Neural crest cell (in vitro differentiated cells): ENCODE measurements at places on chromosomes 1 and 21. TPM values are rescaled to one million over a fixed set of nuclear protein-coding genes. Genes with fewer than 3 reads are reported as not detected.

GRCh38 chr1:17893891-17894631, 138.9 kb downstream of the ACTL8 start:
- H3K36me3 ChIP-seq = no peaks in the 10 kb centered on the region
- no peak overlapping the region for H3K4me3 ChIP-seq
- no peaks in the 10 kb centered on the region for H3K4me1 ChIP-seq
- peaks cover 87% of the 10 kb centered on the region for H3K27me3 ChIP-seq
- H3K27ac ChIP-seq = no peak overlapping the region

SNX27 gene
- total RNA-seq = 48.3 and 53.6 TPM in 2 replicates

GRCh38 chr1:34844252-34844634, 15.3 kb downstream of the SMIM12 start:
- DNase-seq = peak; percentile 61
- H3K36me3 ChIP-seq = peaks cover 8% of the 10 kb centered on the region
- H3K27me3 ChIP-seq = no peaks in the 10 kb centered on the region
- peak overlapping the region; percentile 76 for H3K4me3 ChIP-seq

GRCh38 chr1:155073377-155074242, 5.0 kb upstream of the EFNA3 start:
- H3K36me3 ChIP-seq = no peaks in the 10 kb centered on the region
- H3K27me3 ChIP-seq = peaks cover 43% of the 10 kb centered on the region
- peaks cover 28% of the 10 kb centered on the region for H3K4me1 ChIP-seq
- no peak for DNase-seq

GRCh38 chr1:32701421-32701911, 1.1 kb downstream of the SYNC start:
- peak overlapping the region; percentile 76 for H3K4me3 ChIP-seq
- no peaks in the 10 kb centered on the region for H3K36me3 ChIP-seq
- peaks cover 38% of the 10 kb centered on the region for H3K27me3 ChIP-seq
- DNase-seq = no peak

NFASC gene
- 11.1 and 12.9 TPM in 2 replicates for total RNA-seq

DNA sequence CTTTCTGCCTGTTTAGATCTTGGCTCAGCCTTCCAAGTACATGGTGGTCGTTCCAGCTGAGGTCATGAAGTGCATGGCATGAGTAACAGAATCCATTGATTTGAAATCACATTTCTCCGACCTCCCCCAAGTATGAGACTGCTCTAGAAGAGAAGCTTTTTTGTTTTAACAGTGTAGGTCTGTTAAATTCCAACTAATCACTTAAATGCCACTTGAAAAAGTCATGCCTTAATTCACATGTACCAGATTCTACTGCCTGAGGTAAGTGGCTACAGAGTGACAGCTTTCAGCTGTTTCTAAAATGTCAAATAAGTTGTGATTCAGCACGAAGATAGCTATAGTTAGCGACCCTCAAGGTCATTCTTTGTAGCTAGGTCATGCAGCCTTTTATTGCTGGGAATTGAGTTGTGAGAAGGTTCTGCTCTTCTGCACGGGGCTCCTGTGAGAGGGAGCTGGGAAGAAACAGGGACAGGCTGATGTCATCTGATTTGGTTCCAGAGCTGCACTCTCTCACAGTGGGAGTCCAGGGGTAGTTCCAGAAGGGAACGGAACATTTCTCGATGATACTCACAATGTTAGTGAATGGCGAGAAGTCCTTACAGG, 112.7 kb downstream of the VPS13D start:
- H3K36me3 ChIP-seq = peaks cover 27% of the 10 kb centered on the region
- H3K4me3 ChIP-seq = no peak overlapping the region
- DNase-seq = no peak
- peak overlapping the region; percentile 52 for H3K27ac ChIP-seq

NBPF3 gene
- 18.5 and 19.2 TPM in 2 replicates for total RNA-seq

NUF2 gene
- total RNA-seq = 45.9 and 48.4 TPM in 2 replicates

LINGO4 gene
- total RNA-seq = not detected in 2 replicates

DNA sequence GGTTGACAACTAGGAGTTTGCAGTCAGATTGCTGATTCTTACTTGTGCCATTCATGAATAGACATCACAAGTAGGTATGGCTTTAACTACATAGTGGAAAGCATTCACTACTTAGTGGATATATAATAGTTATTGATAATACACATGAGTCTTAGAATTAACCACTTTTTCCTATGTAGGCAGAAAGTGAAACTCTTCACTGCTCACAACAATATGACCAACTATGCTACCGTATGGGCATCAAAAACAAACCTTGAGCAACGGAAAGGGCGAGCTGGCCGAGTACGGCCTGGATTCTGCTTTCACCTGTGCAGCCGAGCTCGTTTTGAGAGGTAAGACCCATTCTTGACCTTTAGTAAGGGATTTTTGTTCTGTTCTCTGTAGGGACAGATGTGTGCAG, 38.7 kb downstream of the DHX9 start:
- no peak overlapping the region for H3K27ac ChIP-seq
- no peak overlapping the region for H3K4me3 ChIP-seq
- no peak for DNase-seq
- no peaks in the 10 kb centered on the region for H3K4me1 ChIP-seq
- H3K27me3 ChIP-seq = no peaks in the 10 kb centered on the region

GRCh38 chr1:224767031-224767430, 150.9 kb downstream of the CNIH3 start:
- no peaks in the 10 kb centered on the region for H3K36me3 ChIP-seq
- no peak overlapping the region for H3K27ac ChIP-seq

GRCh38 chr1:39671433-39671792, 494 bp downstream of the NT5C1A start:
- peaks cover 68% of the 10 kb centered on the region for H3K27me3 ChIP-seq
- peak overlapping the region; percentile 15 for H3K4me3 ChIP-seq
- H3K27ac ChIP-seq = no peak overlapping the region
- no peak for DNase-seq
- peaks cover 1% of the 10 kb centered on the region for H3K4me1 ChIP-seq

DNA sequence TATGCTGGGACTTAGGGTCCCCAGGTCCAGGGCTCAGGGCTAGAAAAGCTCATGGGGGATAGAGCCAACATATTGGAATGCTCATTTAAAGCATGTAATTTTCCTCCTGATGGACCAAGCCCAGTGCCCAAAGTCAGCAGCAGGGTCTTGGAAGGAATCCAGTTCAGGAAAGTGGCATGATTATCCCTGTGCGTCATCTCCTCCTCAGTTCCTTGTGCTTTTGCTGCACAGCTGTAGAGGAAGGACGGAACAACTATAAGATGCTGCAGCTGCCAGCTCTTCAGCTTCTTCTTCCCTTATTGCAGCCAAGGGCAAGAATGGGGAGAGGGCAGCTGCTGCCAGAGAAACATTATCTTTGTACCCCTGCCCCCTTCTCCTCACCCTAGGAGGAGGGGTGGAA, 58.4 kb downstream of the OVGP1 start:
- peaks cover 35% of the 10 kb centered on the region for H3K27me3 ChIP-seq
- H3K36me3 ChIP-seq = no peaks in the 10 kb centered on the region
- H3K4me1 ChIP-seq = peaks cover 5% of the 10 kb centered on the region
- H3K27ac ChIP-seq = no peak overlapping the region

SRM gene
- total RNA-seq = 147 and 152 TPM in 2 replicates

DNA sequence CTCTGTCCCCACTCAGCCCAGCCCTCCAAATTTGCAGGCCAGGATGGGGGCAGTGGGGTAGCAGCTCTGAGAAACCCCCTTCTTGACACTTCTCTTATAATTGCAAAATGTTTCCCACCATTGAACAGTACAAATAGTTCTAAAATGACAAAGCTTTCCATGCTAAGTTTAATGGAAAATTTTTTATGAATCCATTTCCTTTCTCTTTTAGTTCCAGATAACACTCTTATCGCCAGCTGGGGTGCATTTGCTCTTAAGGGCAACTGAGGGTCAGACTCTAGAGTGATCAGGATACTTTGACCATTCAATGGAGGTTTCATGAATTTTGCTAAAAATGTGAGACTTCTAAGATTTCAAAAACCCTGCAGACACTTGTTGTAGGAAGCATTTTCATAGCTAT, 29.9 kb downstream of the PIK3C2B start:
- DNase-seq = no peak
- no peaks in the 10 kb centered on the region for H3K27me3 ChIP-seq
- H3K4me1 ChIP-seq = peaks cover 5% of the 10 kb centered on the region
- H3K4me3 ChIP-seq = no peak overlapping the region
- no peak overlapping the region for H3K27ac ChIP-seq

SELP gene
- not detected in 2 replicates for total RNA-seq

TMEM125 gene
- total RNA-seq = 0.14 TPM in 1 of 2 replicates, not detected in the other

LCE1C gene
- total RNA-seq = not detected in 2 replicates

DNA sequence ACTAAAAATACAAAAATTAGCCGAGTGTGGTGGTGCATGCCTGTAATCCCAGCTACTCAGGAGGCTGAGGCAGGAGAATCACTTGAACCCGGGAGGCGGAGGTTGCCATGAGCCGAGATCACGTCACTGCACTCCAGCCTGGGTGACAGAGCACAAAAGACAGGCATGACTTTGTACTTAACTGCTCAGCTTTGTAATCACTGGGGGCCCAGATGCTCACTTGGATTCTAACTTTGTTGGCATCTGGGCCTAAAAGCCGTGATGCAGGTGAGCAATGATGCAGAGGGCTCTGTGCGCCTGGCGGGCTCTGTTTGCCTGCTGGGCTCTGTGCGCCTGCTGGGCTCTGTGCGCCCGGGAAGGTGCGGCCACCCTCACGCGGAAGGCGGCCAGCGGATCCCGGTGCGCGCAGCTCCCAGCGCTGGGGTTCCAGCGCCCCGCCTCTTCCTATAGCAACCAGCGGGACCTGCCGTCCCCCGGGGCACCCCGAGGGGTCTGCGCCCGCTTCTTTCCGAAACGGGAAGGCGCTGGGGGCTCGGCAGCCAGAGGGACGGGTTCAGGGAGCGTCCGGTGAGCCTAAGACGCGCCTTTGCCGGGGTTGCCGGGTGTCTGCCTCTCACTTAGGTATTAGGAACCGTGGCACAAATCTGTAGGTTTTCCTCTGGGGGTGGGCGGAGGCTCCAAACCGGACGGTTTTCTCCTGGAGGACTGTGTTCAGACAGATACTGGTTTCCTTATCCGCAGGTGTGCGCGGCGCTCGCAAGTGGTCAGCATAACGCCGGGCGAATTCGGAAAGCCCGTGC, 31.7 kb downstream of the PRMT2 start:
- H3K27ac ChIP-seq = no peak overlapping the region
- H3K27me3 ChIP-seq = peaks cover 9% of the 10 kb centered on the region
- H3K4me1 ChIP-seq = peaks cover 4% of the 10 kb centered on the region

PRMT6 gene
- total RNA-seq = 33.4 and 34.2 TPM in 2 replicates

SERINC2 gene
- total RNA-seq = 20.4 and 21.4 TPM in 2 replicates

DNA sequence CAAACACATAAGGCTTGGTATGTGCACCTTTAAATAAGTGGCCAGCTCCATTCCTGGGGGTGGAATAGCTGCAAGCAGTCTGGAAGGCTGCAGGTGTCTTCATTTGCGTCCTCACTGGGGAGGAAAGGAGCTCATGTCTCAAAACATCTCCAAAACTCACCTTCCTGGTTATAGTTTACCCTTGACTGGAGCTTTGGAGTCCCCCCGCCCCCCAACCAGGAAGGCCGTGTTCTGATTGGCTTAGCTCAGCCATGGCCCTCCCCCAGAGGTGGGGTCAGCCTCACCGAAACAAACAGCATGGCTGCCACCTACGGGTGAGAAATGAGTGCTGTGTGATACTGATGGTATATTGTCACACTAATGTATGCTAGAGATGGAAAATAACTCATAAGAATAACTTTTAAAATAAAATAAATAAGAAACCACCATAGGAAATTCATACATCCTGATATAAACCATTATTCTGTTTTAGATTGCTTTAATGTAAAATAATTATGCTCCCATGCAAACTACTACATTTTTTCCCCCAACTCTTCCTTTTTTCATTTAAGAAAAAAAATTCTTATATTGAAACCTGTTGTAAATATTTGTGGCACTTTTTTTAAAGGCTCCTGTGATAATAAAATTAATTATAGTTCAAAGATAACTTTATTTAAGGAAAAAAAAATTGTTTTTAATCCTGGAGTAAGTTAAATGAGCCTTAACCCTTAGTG, 90.8 kb downstream of the ZP4 start:
- no peak overlapping the region for H3K4me3 ChIP-seq
- no peaks in the 10 kb centered on the region for H3K4me1 ChIP-seq
- no peaks in the 10 kb centered on the region for H3K36me3 ChIP-seq
- H3K27ac ChIP-seq = no peak overlapping the region
- DNase-seq = peak; percentile 43
- H3K27me3 ChIP-seq = no peaks in the 10 kb centered on the region

PADI4 gene
- not detected in 2 replicates for total RNA-seq

TMPRSS15 gene
- not detected in 2 replicates for total RNA-seq

GRCh38 chr21:24339406-24339805, 1267.9 kb downstream of the MRPL39 start:
- peaks cover 3% of the 10 kb centered on the region for H3K36me3 ChIP-seq
- no peaks in the 10 kb centered on the region for H3K27me3 ChIP-seq
- H3K4me3 ChIP-seq = no peak overlapping the region
- H3K4me1 ChIP-seq = no peaks in the 10 kb centered on the region

TMEM240 gene
- 13.4 and 16.9 TPM in 2 replicates for total RNA-seq
